ENCODE measurements at places on chromosomes 3 and 15.

DNA sequence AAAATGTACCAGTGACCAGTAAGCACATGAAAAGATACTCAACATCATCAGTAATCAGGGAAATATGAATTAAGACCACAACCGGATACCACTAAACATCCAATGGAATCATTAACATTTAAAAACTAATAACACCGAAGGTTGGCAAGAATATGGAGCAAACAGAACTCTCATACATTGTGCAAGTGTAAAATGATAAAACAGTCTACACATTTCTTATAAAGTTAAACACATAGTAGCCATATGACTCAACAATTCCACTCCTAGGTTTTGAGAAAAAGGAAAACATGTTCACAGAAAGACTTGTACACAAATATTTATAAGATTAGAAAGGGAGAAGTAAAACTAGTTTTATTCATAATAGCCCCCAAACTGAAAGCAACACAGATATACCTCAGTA lies 60.3 kb upstream of the SLCO2A1 start:
- no peaks in the 10 kb centered on the region for H3K4me1 ChIP-seq
- H3K27me3 ChIP-seq, result no peaks in the 10 kb centered on the region
- no peak for DNase-seq
- no peak overlapping the region for H3K4me3 ChIP-seq
- H3K36me3 ChIP-seq, result no peaks in the 10 kb centered on the region

DNA sequence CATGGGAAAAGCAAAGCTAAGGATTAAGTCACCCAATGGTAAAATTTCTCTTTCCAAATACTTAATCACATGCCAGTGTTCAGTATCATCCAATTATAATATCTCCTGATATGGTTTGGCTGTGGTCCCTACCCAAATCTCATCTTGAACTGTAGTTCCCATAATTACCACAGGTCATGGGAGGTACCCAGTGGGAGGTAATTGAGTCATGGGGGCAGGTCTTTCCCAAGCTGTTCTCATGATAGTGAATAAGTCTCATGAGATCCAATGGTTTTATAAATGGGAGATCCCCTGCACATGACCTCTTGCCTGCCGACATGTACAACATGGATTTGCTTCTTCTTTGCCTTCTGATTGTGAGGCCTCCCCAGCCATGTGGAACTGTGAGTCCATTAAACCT lies 26.1 kb upstream of the NMB start:
- no peak overlapping the region for H3K27ac ChIP-seq
- peaks cover 20% of the 10 kb centered on the region for H3K4me1 ChIP-seq
- H3K27me3 ChIP-seq, result no peaks in the 10 kb centered on the region
- DNase-seq, result no peak
- peaks cover 10% of the 10 kb centered on the region for H3K36me3 ChIP-seq

DNA sequence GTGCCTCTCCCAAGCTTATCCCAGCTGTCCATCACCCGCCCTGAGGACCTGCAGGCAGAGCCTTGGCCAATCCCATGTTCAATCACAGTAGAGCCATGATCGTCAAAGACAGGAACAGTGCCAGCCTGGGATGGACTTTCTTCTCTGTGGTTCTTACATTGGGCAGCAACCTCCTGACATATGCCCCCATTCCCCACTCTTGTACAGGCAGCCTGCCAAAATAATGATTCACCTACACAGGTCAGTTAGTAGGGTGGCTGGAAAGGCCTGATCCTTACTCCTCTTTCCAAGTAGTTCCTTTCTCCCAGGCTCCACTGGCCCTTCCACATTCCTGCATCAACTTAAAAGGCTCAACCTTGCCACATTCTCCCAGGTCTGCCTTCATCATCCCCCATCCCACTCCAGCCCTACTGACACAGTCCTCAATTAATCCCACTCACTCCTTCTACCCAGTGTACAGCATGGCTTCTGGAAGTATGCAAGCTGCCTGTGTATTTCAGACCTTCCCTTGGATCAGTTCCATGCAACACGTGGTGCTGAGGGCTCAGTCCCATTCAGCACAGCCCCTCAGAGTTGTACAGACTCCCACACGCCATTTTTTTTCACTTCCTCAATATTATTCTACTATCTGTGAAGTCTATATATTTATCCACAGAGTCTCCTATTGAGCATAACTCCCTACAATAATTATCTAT lies 189.8 kb downstream of the NTRK3 start:
- H3K27ac ChIP-seq, result no peak overlapping the region
- no peaks in the 10 kb centered on the region for H3K27me3 ChIP-seq
- H3K4me3 ChIP-seq, result no peak overlapping the region
- H3K4me1 ChIP-seq, result no peaks in the 10 kb centered on the region
- no peaks in the 10 kb centered on the region for H3K36me3 ChIP-seq

GRCh38 chr3:159273608-159274007 lies 471.8 kb downstream of the MFSD1 start:
- H3K27ac ChIP-seq, result no peak overlapping the region
- DNase-seq, result no peak
- H3K4me1 ChIP-seq, result no peaks in the 10 kb centered on the region
- H3K4me3 ChIP-seq, result no peak overlapping the region

DNA sequence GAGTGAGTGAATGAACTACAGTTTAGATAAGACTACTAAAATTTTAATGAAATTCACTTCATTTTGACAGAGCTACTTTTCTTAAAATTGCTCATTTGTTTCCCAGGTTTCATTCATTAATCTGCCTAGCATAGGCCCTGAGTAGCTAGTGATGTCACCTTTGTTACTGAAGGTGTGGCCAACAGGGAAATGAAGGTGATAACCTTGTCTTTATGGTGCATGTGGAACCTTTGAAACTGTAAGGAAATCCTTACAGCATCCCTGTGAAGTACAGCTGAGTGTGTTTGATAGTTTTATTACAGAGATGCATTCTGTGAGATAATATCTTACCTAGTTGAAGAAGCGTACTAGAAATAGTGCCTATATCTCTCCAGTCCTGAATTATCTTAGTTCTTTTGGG lies 112.9 kb downstream of the AKAP13 start:
- H3K4me1 ChIP-seq, result peaks cover 40% of the 10 kb centered on the region
- H3K27me3 ChIP-seq, result no peaks in the 10 kb centered on the region
- no peaks in the 10 kb centered on the region for H3K36me3 ChIP-seq

DNA sequence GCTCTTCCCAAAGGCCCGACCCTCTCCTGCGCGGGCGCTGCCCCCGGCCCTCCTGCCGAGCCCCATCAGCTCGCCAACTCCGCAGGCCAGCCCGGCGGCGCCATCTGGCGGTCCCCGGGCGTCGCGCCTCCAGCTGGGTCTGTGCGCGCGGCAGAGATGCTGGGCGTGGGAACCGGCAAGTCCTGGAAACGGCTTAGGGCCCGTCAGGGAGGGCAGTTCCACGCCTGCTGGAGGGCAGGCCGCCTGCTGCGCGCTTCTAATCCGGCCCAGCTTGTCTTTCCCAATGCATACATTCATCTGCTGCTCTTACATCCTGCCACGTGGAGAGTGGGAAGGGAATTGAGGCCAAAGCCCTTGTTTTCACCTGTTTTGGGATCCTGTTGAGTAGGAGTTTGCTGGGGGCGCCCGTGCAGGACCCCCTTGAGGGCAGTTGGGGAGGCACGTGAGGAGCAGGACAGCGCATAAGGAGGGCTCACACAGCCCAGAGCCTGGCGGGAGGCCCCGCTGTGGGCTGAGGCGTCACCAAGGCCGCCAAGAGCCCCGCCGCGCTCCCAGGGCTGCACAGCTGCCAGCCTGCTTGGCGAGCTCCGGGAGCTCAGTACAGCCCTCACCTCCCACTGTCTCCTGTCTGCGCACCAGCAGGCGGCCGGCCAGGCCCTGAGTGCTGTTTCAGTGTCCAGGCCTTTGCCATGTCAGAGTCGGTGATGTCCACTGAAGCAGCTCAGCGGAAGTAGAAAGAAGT lies 165.6 kb downstream of the NSMCE3 start:
- H3K27me3 ChIP-seq, result no peaks in the 10 kb centered on the region
- DNase-seq, result peak; percentile 15
- H3K4me3 ChIP-seq, result no peak overlapping the region
- H3K36me3 ChIP-seq, result no peaks in the 10 kb centered on the region
- no peaks in the 10 kb centered on the region for H3K4me1 ChIP-seq

- H3K27me3 ChIP-seq, result no peaks in the 10 kb centered on the region
- no peak overlapping the region for H3K4me3 ChIP-seq
- no peaks in the 10 kb centered on the region for H3K4me1 ChIP-seq
- no peaks in the 10 kb centered on the region for H3K36me3 ChIP-seq
- DNase-seq, result no peak
- H3K27ac ChIP-seq, result no peak overlapping the region
These were observed 61.5 kb upstream of the DCBLD2 start for GRCh38 chr3:98962951-98963350.

- peaks cover 4% of the 10 kb centered on the region for H3K36me3 ChIP-seq
- DNase-seq, result no peak
- peaks cover 46% of the 10 kb centered on the region for H3K4me1 ChIP-seq
- no peak overlapping the region for H3K4me3 ChIP-seq
- H3K27ac ChIP-seq, result no peak overlapping the region
These were observed 59.6 kb upstream of the SKOR1 start for GRCh38 chr15:67765701-67766100.

GRCh38 chr15:63448266-63448665 lies 56.1 kb upstream of the USP3 start:
- no peak overlapping the region for H3K27ac ChIP-seq
- H3K4me1 ChIP-seq, result no peaks in the 10 kb centered on the region

DNA sequence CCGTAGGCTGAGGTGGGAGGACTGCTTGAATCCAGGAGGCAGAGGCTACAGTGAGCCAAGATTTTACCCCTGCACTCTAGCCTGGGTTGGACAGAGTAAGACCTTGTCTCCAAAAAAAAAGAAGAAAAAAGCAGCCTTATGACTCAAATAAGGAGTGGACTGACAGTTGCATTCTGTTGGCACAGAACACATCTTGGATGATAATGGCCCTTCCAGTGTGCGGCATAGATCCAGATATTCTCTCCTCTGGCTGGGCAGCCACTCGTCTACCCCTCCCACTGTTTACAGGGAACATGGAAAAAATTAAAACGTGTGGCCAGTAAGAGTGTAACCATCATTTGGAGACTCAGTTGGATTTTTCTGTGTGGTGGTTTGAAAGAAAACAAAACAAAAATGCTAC lies 118.6 kb upstream of the RNF7 start:
- H3K27ac ChIP-seq, result no peak overlapping the region
- no peaks in the 10 kb centered on the region for H3K27me3 ChIP-seq
- no peak overlapping the region for H3K4me3 ChIP-seq
- no peaks in the 10 kb centered on the region for H3K4me1 ChIP-seq

GRCh38 chr15:80153900-80154299 lies 1.1 kb downstream of the FAH start:
- no peak for DNase-seq
- H3K36me3 ChIP-seq, result no peaks in the 10 kb centered on the region
- no peaks in the 10 kb centered on the region for H3K27me3 ChIP-seq

- no peaks in the 10 kb centered on the region for H3K27me3 ChIP-seq
- H3K27ac ChIP-seq, result no peak overlapping the region
- no peaks in the 10 kb centered on the region for H3K36me3 ChIP-seq
- no peak overlapping the region for H3K4me3 ChIP-seq
- H3K4me1 ChIP-seq, result no peaks in the 10 kb centered on the region
These were observed 19.8 kb upstream of the ACAD9 start for GRCh38 chr3:128859630-128860029.

- no peaks in the 10 kb centered on the region for H3K27me3 ChIP-seq
- H3K4me3 ChIP-seq, result no peak overlapping the region
- no peaks in the 10 kb centered on the region for H3K4me1 ChIP-seq
- no peaks in the 10 kb centered on the region for H3K36me3 ChIP-seq
- no peak for DNase-seq
- no peak overlapping the region for H3K27ac ChIP-seq
These were observed 421.8 kb upstream of the TBL1XR1 start for GRCh38 chr3:177618873-177619733.

- H3K4me3 ChIP-seq, result no peak overlapping the region
- no peaks in the 10 kb centered on the region for H3K27me3 ChIP-seq
- no peaks in the 10 kb centered on the region for H3K4me1 ChIP-seq
- no peak overlapping the region for H3K27ac ChIP-seq
- no peak for DNase-seq
These were observed 118.8 kb upstream of the DAZL start for GRCh38 chr3:16723978-16724377.

- DNase-seq, result no peak
- no peaks in the 10 kb centered on the region for H3K27me3 ChIP-seq
- H3K36me3 ChIP-seq, result no peaks in the 10 kb centered on the region
- no peak overlapping the region for H3K27ac ChIP-seq
- H3K4me1 ChIP-seq, result peaks cover 2% of the 10 kb centered on the region
- H3K4me3 ChIP-seq, result no peak overlapping the region
These were observed 24.1 kb upstream of the AKAP13 start for GRCh38 chr15:85356276-85356675.

- H3K27ac ChIP-seq, result no peak overlapping the region
- no peak for DNase-seq
- no peaks in the 10 kb centered on the region for H3K27me3 ChIP-seq
- H3K4me3 ChIP-seq, result no peak overlapping the region
These were observed 516.7 kb upstream of the CFAP20DC start for GRCh38 chr3:59566481-59566975.

DNA sequence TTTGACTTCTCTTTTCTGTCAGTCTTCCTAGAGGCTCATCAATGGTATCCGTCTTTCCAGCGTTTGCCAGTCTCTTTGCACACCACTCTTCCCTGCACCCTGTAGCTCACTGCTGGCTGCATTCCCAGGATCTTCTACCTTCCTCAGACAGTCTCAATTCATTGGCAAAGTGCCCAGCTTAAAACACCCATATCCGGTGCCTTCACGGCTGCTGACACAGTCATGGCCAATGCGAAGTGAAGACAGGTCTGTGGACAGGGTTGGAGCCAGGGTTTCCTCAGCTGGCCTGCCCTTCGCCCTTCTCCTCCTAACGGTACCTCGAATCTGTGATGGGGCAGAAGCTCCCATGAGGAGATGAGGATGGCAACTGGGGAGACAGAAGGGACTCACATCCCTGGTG lies 36.1 kb downstream of the PTH1R start:
- H3K4me1 ChIP-seq, result peaks cover 9% of the 10 kb centered on the region
- no peak overlapping the region for H3K27ac ChIP-seq
- H3K36me3 ChIP-seq, result peaks cover 4% of the 10 kb centered on the region
- H3K27me3 ChIP-seq, result no peaks in the 10 kb centered on the region

DNA sequence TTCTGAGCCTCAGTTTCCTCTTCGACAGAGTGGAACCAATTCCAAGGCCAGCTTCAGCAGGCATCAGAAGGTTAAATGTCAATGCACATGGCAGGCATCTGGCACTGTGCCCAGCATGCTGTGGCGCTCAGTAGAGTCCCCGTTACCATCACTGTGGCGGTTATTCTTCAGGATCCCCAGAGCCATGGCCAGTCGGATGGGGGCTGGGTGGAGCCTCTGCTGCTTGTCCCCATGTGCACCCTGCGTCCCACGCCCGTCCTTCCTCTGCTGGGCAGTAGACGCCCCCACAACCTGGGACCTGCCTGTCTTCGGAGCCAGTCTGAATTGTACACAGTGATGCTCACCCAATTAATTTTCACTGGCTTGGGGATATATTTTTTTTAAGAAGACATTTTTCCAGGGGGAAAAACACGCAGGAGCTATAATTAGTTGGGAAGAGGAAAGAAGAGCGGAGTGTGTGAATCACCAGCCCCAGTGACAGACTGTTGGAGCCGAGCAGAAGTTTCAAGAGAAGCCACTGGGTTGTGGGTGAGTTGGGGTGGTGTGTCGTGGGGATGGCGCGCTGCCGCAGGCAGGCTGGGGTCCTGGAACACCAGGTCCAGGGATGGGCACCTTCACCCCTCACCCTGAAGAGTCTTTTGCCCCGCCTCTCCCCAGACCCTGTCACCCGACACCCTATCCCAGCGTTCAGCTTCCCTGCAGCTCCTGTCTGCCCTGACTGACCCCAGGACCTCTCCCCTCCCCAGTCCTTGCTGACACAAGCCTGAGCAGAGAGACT lies 26.8 kb upstream of the RPL29 start:
- H3K27ac ChIP-seq, result no peak overlapping the region
- no peaks in the 10 kb centered on the region for H3K36me3 ChIP-seq
- H3K27me3 ChIP-seq, result no peaks in the 10 kb centered on the region
- no peak for DNase-seq
- no peak overlapping the region for H3K4me3 ChIP-seq

All from B cell (primary cell).